ENCODE measurements at places on chromosomes 13 and 19.

DNA sequence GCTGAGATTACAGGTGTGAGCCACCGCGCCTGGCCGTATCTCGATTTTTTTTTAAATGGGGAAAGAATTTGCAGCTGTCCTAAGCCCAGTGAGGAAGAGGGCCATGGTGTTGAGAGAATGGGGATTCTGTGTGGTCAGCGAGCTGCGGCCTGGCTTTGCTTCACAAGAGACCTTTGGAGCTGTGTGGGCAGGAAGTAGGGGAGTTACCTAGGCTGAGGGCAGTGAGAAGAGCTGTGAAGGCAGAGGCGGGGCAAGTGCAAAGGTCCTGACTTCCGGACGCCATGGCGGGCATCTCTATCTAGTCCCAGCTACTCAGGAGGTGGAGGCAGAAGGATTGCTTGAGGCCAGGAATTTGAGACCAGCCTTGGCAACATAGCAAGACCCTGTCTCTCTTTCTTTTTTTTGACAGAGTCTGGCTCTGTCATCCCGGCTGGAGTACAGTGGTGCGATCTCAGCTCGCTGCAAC lies 4.9 kb downstream of the AP2A1 start:
- no peak for DNase-seq

DNA sequence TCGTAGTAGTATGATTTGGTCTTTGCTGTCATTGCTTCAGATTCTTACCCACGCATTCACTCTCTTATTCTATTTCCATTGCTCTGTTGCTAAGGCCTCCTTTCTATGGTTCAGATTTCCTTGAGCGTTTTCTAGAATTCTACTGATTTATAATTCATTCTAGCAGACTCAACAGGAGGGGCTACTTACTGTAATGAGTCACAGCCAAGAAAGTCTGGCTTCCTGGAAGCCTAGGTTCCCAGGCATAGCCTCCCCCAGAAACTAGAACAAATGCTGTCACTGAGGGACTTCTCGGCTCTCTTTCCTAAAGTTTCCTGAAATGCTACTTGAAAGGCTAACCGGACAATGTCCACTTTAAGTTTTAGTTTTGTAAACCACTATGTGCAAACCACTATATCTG lies 47.7 kb upstream of the SPATA13 start:
- no peak for DNase-seq

DNA sequence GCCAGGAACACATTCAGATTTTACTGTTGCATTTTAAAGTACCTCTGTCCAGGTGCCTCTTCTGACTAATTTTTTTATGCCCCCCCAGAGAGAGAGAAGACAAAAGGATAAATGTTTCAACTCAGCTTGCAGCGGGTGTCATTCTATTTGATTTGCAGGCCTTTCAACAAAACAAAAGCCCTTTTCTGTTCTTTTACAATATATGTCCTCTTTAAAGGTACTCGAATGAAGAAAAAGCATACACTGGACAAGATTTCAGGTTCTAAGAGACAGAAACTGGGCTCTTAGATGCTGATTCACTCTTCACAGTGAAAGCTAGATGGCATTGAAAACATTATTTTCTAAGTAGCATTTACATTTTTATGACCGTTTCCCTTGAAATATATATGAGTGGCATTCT lies 2.9 kb upstream of the FRY start:
- DNase-seq: no peak

- no peak for DNase-seq
Observed at GRCh38 chr19:33202546-33203507, 8.7 kb downstream of the LRP3 start.

GRCh38 chr19:48351341-48351752 lies 12.4 kb downstream of the TMEM143 start:
- DNase-seq: peak; percentile 81

- DNase-seq: no peak
Observed at GRCh38 chr19:29569038-29569911, 36.8 kb upstream of the POP4 start.

GRCh38 chr13:95023405-95023804 lies 277.8 kb downstream of the ABCC4 start:
- DNase-seq: no peak

DNA sequence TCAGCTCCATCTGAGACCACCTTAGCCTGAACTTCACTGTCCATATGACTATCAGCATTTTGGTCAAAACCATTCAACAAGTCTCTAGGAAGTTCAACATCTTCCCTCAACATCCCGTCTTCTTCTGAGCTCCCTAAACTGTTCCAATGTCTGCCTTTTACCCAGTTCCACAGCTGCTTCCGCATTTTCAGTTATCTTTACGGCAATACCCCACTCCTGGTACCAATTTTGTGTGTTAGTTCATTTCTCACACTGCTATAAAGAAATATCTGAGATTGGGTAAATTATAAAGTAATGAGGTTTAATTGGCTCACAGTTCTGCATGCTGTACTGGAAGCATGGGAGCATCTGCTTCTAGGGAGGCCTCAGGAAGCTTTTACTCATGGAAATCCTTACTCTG lies 771.2 kb downstream of the SLITRK6 start:
- no peak for DNase-seq

DNA sequence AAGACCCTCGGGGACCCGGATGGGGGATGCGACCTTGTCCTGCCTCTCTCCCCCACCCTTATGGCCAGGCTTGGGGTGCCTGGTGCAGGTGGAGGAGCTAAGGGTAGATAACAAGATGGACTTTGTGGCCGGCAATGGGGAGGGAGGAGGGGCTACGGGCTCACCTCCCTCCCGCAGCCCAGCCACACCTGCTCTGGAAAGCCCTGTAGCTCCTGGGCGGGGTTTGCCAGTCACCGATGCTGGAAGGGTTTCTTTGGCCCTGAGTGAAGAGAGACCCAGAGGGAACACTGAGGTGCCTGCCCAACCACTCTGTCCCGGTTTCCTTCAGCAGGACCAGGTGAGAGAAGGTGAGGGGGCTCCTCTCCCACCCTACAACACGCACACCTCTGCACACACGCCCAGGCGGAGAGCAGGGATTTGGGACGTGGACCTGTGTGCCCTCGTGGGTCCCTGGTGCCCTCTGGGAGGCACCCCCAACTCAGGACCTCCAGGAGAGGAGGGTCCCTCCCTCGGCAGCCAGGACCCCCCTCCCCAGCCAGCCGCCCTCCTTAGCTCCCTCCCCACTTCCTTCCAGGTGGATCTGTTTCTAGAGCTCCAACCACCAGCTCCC lies at the start of gene FUT2:
Gene FUT2 (plus strand): TSS at position 229 of the 610 bp plus-strand sequence. CDS start 6,986 bp downstream, outside the sequence.
- no peak for DNase-seq

DNA sequence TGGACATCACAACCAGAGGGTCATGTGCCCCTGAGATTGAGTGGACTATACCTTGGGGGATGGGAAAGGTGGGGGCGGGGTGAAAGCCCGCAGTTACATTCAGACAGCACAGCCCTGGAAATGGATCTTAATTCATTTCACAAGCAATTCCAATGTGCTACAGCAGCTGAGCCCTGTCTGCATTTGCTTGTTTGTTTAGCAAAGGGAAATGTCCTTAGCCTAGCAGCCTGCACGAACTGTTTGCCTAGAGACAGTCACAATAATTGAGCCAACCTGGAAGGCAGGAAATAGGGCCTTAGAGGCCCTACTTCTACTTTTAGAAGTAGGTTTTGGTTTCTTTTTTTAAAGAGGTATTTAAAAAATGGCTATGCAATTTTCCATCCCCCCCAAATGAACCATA lies 177.3 kb upstream of the KL start:
- no peak for DNase-seq

- DNase-seq: no peak
Observed at GRCh38 chr13:32687275-32687674, 101.0 kb downstream of the PDS5B start.

GRCh38 chr19:47247308-47247990 lies 8.9 kb upstream of the CCDC9 start:
- peak; percentile 83 for DNase-seq

DNA sequence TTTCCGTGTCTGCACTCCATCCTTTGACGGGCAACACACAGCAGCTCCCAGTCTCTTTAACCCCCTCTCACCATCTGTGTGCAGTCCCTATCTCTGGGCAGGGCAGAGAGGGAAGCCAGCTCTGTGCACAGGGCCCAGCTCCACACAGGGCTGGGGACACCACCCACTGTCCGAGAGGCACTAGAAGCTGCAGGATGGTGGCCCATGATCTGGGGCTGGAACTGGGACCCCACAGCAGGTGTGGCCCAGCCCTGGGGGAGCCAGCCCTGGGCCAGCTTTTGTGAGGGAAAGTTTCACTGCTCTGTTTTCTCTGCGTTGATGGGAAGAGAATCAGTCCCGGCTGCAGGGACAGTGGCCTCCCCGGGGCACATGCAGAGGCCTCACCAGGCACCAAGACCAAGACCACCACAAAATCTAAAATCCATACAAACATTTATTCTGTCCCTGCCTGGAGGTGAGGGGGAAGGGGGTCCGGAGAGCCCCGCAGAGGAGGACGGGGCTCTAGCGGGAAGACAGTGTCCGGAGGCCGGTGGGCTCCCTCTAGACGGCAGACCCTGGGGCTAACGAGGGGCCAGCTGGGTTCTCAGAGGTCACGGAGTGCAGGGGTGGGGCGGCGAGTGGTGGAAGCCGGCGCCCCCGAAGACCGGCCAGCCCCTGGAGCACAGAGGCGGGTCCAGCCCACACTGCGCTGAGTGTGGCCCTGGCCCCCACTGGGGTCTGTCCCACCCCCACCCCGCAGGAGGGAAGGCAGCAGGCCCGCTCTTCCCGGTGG lies 2.9 kb upstream of the ATP8B3 start:
- DNase-seq: no peak

DNA sequence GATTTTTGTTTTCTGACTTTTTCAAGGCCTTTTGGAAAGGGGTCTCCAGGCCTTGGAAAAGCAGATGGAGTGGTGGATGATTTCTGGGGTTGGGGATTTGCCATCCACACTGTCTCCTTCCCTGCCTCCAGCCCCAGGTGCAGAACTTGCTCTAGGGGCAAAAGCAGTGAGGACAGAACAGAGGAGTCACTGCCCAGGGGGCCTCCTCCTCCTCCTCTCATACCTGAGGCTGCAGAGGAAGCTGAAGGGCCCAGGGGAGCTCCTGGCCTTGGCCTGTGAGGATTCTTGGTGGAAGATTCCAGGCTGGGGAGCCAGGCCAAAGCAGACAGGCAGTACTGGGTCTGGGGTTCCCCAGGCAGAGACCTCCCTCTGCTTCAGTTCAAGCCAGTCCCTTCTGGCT lies 52.3 kb upstream of the URI1 start:
- no peak for DNase-seq

DNA sequence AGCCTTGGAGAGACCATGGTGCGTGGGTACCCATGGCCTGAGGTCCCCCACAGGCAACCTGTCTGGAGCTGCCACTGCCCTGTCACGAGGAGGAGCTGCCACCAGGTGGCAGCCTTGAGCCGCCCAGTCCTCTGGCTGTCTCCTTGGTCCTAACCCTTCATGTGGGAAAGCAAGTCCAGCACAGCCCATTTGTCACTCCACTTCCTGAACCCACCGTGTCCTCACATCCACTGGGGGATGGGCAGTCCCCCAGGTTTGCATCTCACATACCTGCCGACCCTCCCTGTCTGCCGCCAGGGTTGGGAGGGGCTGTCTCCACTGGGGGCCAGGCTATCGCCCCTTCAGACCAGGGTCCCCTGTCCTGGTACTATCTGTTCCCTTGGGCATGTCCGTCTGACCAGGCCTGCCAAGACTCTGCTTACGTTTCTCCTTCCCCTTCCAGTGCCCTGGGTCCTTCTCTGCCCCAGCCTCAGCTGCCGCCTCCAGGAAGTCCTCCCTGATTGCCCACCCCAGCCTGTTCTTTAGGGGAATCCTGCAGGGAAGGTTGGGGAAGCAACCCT lies 4.5 kb downstream of the FAM174C start:
- peak; percentile 77 for DNase-seq

- DNase-seq: no peak
Observed at GRCh38 chr13:41059456-41060081, 1.7 kb upstream of the WBP4 start.

DNA sequence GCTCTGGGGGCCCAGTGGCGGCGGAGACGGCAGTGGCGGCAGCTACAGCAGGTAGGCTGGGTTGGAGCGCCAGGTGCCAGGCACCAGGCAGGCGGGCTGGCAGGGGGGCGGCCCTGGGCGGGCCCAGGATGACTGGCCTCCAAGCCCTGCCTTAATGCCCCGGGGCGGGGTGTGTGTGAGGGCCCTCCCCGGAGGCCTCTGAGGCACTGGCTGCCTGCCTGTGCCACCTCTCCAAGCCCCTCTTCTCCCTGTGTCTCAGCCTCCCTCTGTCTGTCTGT lies at the start of gene KLK11:
Gene KLK11 (minus strand): TSS at position 63 of the 278 bp plus-strand sequence. CDS start 985 bp downstream, outside the sequence.
- DNase-seq: no peak

DNA sequence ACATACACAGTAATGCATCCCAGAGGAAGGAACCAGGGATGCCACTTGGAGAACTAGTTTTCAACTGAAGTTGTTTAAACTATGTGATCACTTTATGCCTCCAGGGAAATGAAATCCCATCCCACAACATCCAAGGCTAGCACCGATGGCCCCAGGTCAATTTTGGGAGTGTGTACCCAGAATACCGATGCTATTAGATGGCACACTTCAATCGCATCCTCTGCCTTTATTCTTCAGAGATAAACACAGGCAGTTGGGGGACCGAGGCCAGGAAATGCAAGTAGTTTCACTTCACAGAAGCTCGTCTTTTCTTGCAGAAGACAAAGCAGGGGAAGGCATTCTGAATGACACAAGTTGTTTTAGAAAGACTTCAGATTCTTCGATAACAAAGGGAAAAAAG lies 13.8 kb downstream of the STK24 start:
- no peak for DNase-seq

GRCh38 chr13:97971519-97971918 lies 18.0 kb downstream of the IPO5 start:
- DNase-seq: no peak

DNA sequence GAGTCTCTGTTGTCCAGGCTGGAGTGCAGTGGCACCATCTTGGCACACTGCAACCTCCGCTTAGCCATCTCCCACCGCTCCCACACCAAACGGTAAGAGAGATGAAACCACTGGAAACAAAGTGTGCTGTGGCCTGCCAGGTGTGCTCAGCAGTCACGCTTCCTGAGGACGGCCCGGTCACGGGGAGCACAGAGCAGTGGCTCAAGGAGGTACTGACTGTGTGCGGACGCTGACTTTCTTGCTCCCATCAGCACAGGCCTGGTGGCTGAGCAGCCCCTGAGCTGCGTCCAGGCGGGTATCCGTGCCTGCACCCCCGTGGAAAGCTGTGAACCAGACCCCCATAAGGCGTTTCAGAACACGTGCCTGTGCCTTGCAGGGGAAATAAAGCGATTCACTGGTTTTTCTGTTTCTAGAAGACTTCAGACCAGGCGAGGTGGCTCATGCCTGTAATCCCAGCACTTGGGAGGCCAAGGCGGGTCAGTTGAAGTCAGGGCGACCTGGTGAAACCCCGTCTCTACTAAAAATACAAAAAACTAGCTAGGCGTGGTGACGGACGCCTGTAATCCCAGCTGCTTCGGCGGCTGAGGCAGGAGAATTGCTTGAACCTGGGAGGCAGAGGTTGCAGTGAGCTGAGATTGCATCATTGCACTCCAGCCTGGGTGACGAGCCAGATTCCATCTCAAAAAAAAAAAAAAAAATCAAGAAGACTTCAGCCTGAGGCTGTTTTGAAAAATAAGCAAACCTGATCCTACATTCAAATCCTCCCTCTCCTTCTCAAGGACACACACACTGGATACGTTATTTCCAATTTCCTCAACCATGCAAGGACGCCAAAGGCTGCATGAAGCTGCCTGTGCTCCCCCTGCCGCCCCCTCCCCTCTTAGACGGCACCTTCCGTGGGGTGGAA lies 25.5 kb downstream of the ADPRHL1 start:
- DNase-seq: no peak

- no peak for DNase-seq
Observed at GRCh38 chr19:49342291-49342721, 7.1 kb downstream of the CD37 start.

GRCh38 chr19:8513687-8514504 lies at the start of gene ZNF414:
ZNF414 (minus strand) TSS chr19:8514167; CDS start chr19:8514046, 121 bp downstream.
- DNase-seq: peak; percentile 99

GRCh38 chr13:41061914-41062837 lies 867 bp downstream of the WBP4 start:
- DNase-seq: no peak

All from stimulated activated CD4-positive, alpha-beta T cell treated with anti-CD3 and anti-CD28 coated beads, Interleukin-1b, Interleukin-23, amount 100 ng/mL, for 4 hours (primary cell).